ENCODE measurements at places on chromosomes 5 and 9.

DNA sequence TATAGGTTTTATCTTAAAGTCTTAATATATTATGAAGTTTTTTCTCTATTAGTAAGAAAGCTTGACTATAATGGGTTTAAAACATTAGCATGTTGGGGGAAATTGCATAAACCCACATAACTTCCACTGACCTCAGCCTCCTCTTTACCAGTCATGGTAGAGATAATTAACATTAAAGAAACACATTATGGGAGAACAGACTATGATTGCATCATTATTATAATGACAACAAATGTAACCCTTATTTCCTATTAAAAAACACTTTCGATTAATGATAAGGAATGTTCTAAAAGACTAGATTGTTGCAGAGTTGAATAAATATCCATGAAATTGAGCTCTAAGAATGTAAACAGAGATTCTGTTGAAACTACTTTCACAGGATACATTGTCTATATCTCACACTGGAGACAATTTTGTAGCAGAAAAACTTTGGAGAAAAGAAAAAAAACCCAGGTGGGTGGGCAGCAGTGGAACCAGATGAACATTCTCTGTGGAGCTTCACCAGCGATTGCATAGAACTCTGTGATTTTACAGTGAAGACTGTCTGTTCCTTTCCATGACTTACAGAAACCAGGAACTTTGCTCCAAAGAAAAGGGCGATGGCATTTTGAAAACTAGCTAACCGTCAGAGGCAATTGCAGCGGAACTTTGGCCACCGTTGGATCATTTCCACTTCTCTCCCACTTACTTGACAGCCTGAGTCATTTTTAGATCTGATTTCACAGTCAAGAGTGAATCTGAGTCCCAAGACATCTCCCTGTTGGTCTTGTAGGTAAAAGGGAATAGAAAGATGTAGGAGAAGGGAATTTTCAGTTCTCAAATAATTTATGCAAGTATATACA lies 21.0 kb upstream of the ERAP2 start:
- DNase-seq: no peak

GRCh38 chr5:608429-609370 lies 3.4 kb upstream of the CEP72 start:
- no peak for DNase-seq

- no peak for DNase-seq
Measured at GRCh38 chr5:119019501-119019900, 31.2 kb upstream of the DTWD2 start.

DNA sequence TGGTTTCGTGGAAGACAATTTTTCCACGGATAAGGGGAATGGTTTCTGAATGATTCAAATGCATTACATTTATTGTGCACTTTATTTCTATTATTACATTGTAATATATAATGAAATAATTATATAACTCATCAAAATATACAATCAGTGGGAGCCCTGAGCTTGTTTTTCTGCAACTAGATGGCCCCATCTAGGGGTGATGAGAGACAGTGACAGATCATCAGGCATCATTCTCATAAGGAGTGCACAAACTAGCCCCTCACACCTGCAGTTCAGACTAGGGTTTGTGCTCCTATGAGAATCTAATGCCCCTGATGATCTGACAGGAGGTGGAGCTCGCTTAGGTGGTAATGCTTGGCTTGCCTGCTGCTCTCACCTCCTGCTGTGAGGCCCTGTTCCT lies 6.4 kb downstream of the ISCA1 start:
- DNase-seq: no peak

DNA sequence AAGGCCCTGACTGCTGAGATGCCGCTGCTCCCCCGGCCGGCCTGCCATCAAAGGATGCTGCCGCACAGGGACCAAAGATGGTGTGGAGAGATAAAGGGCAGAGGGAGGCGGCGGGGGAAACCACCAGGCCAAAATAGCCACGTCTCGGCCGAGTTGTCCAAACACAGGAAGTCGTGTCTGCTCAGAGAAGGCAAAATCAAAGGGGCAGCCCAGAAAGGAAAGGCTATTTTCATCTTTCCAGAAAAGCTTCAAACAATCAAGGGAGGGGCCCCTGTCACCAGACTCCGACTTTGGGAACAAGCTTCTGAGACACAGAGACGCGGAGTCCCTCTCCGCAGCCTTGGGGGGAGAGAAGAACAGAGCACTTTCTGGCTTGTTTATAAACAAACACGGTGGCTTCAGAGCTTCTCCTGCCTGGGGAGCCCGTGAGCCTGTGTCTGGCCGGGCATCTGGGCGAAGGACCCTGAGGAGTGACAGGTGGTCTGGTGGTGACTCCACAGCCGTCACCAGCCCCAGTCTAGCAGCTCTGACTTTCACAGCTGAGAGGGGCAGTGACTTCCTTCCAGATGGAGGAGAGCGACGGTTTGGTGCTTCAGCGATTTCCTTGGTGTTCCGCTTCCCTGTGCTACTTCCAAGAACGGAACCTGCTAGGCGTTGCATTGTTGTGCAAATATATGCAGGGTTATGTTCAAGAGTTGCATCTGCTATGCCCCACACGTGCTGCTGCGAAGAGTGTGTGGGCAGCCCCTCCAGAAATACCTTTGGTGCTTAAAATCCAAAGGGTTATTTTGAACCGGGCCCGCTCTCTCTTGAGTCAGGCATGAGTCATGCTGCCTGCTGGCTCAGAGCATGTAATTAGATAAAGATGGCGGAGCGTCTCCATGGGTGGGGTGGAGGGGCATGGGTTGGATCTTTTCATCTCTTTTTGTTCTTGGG lies 24.0 kb downstream of the ADAMTSL2 start:
- no peak for DNase-seq

DNA sequence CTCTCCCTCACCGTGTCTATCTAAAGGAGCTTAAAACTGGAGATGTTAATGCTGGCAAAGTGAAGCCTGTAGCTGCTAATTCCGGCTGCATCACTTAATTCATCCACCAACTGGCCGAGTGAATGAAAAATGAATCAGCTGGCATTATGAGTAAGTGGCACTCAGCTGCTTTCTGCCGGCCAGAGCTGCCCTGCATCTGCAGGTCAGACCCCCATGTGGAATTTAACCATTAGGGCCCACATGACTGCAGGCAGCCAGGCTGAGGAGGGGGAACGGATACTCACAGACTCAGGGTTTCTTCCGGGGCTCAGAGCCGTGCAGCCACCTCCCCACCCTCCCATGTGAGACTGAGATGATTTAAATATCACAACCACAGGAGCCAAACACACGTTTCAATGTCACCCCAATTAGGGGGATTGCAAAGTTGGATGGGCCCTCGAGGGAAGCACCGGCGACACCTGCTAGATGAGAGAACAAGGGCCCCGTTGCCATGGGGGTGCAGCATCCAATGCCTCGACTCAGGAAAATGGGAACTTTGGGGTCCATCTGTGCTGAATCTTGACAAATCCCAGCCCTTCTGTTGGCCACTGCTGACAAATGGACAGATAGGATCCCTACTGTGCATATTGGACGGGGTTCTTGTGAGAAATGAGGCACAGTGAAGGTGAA lies 115.6 kb upstream of the ALDH1B1 start:
- DNase-seq: no peak

All from memory B cell (primary cell).